Heart left ventricle (tissue), 16 donors: ENCODE measurements at places on chromosomes 1 and 21. TPM values are rescaled to one million over a fixed set of nuclear protein-coding genes. Genes with fewer than 3 reads are reported as not detected.

Gene SPRR2B
- not detected for total RNA-seq

Gene WDR64
- not detected for total RNA-seq

Gene C4BPA
- not detected for total RNA-seq

Gene IFNAR1
- 22.5 TPM for total RNA-seq

Gene PKN2
- total RNA-seq = 34.3 TPM

Gene TIAM1
- total RNA-seq = 1.7 TPM

Gene PAX7
- total RNA-seq = not detected

Gene CLCA1
- not detected for total RNA-seq

Gene HMGCS2
- 51.6 TPM for total RNA-seq

Gene GBP7
- total RNA-seq = not detected

Gene FAM78B
- 3.1 TPM for total RNA-seq

Gene FCRL5
- total RNA-seq = not detected

Gene SNIP1
- 7.1 TPM for total RNA-seq

Gene GBP6
- total RNA-seq = 0.67 TPM

Gene GPR3
- total RNA-seq = 0.35 TPM

Gene C4BPB
- not detected for total RNA-seq

Gene DIRAS3
- 7.0 TPM for total RNA-seq

Gene PRR9
- not detected for total RNA-seq

Gene SPRR2E
- not detected for total RNA-seq

Gene CNKSR1
- total RNA-seq = 1.5 TPM

Gene HSD11B1
- total RNA-seq = 2.8 TPM

Gene OLFML2B
- total RNA-seq = 3.4 TPM

Gene OLIG2
- total RNA-seq = not detected

Gene CELA3B
- total RNA-seq = not detected

Gene PCAT6
- 1.1 TPM for total RNA-seq

Gene CIART
- 23.9 TPM for total RNA-seq

Gene HES2
- total RNA-seq = not detected

Gene HTR6
- not detected for total RNA-seq

Gene OR10J1
- not detected for total RNA-seq

Gene WNT3A
- total RNA-seq = not detected
